ENCODE measurements at places on chromosomes 1 and 21.

GRCh38 chr1:113895098-113895497 lies 7.7 kb upstream of the BCL2L15 start:
- no peak for DNase-seq

DNA sequence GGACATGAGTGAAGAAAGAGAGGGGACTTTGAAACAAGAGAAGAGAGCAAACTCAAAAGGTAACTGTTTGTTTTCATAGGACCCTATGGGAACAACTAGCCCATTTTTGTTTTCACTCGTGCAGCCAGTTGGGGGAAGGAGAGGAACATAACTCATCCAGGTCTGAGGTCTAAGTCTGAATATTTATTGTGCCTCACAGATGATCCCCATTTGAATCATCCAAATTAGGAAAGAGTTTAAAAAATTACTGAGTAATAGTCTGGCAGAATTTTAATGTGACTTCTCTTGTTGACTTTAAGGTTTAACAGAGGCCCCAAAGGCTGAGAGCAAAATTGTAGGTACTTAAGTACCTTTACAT lies 10.4 kb upstream of the TSPAN2 start:
- DNase-seq: peak; percentile 52

DNA sequence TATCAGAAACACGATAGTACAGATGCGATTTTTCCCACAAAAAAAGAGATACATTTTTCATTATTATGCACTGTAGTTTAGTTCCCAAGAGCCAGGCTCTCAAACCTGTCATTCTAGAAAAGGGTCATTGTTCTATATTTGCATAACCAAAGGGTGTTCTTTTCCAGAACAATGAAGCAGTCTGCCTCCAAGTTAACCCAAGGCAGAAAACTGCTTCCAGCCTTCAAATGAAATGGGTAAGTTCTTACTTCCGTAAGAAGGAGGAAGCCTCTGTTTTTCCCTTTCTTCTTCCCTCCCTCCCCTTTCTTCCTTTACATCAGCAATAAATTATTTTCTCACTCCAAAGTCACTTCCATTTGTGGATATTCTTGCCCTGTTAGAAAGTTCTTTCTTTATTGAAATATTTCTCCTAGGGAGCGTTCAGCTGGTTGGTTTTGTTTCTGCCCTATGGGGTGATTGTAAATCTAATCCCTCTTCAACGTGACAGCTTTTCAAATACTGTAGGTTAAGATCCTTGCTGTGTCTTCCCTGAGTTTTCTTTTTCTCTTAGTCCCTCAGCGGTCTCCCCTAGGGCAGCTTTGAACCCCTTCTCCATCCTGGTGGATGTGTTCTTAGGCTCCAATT lies 77.3 kb upstream of the PTGFRN start:
- DNase-seq: no peak

DNA sequence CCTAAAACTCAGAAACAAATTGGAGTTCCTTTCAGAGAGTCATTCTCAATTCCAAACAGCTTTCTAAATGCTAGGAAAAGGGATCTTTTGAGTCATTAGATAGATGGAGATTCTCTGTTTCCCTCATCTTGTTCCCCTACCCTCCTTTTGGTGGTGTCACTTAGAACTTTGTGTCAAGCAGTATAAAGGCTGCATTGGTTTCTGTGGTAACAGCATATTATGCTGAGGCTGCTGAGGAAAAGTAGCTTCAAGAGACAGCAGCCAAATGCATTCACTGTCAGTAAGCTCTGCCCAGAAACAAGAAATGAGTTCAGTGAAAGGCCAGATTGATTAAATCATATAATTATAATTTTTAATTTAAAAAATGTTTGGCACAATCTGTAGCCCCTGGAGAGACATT lies 144.1 kb downstream of the LRRC40 start:
- DNase-seq: no peak

DNA sequence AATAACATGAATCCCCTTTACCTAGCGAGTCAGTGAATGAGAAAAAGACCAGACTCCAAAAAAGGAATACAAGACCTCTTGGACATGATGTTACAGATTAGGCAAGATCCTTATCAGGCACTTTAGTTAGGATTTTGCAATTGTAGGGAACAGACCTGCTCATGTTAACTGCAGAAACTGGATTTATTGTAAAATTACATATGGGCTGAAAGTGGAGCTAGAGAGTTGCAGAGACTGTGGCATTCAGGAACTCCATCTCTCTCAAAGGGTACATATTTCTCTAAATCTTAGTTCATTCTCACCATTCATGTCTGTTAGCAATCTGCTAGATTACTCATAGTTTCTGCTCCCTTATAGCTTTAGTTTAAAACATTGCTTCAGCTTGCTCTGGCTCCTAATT lies 142.2 kb downstream of the PAPPA2 start:
- DNase-seq: no peak

DNA sequence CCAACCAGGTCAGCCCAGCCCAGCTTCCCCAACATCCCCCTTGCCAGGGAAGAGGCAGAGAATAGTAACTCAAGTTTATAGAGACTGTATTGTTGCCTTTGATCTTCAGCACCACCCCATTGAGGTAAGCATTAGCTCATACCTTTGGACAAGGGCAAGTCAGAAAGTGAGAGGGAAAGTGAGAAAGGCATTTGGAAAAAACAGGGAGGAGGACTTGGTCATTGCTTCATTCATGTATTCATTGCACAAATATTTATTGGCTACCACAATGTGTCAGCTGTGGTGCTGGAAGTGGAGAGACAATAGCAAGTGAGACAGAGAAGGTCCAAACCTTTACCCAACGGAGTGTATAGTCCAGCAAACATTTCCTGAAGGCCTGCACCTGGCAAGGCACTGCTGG lies 561.2 kb downstream of the KIF26B start:
- peak; percentile 90 for DNase-seq

GRCh38 chr1:1377540-1378205 lies 2.7 kb upstream of the AURKAIP1 start:
- no peak for DNase-seq

DNA sequence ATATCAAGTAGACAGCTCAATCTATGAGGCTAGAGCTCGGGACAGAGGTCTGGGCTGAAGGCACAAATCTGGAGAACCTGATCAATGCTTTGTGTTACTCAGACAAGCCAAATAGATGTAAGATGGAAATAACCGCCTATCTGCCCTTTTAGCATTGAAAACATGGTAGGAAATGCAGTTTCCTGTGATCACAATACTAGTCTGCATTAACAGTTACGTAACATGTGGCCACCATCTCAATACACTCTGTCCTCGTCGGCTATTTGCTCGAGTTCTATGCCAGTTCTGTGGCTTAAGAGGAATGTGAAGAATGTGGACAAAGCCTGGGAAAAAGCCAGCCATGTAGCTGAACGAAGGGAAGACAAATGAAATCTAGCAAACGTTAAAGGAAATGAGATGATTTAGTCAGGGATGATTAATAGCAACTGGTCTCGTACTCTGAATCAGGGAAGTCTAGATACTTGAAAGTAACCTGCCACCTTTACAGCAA lies 73.3 kb downstream of the HSF2BP start:
- peak; percentile 100 for DNase-seq

GRCh38 chr1:15540186-15540585 lies 13.5 kb downstream of the DNAJC16 start:
- no peak for DNase-seq

GRCh38 chr1:59143133-59143487 lies 153.8 kb upstream of the FGGY start:
- DNase-seq: peak; percentile 95

DNA sequence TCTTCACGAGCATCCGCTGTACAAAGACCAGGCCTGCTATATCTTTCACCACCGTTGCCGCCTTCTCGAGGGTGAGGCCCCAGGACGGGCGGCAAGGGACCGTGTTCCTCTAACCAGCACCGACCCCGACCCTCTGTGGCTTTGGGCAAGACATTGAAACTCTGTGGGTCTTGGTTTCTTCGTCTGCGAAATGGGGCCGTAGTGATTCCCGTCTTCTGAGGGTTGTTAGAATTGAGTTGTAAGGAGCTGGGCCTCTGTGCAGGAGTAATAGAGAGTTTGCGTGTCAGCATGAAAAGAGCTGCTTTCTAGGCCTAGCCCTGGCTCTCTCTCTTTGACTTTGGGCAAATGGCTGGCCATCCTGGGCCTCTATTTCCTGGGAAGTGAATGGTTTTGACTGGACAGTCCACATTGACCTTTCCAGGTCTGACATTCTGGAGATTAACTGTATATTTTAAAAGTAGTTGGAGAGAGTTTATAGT lies 591 bp downstream of the MRPL37 start:
- DNase-seq: peak; percentile 11

DNA sequence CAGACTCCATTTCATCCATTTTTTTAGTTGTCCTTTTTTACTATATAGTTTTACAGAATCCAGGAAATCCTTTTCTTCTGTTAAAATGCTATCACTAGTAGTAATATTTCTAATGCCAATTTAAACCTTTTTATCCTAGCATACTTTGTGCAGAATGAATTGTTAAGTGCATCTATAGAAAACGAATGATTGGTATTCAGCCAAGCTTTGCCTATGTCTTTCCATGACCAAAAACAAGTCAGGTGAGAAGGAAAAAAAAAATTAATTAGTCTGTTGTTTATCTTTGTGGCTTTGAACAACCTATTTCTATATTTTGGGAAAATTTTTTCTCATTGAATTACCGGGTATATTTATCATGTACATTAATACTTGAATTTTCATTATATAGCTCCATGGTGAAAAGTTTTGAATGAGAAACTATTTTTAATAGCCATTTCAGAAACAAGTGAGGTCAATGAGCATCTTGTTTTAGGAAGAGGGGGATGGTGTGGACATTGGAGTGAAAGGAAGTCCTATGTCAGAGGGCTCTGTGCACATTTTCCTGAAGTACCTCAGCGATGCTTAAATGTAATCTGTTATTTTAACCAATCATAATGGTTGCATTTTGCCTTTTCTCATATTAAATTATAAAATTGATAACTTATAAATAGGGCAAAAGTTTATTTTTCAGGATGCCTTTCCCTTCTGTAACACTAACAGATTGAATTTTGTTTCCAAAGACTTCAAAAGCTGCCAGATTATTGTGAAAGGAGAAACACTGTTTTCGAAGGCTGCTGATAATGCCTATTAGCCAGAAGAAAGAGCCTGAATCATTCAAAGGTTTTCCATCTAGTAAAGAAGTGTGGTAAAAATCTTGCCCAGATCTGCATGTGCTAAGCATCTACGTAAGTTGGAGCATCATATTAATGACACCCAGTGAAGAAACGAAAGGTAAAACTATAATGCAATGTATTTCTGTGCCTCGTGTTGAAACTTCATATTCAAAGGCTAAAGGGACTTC lies 73.8 kb upstream of the S1PR1 start:
- no peak for DNase-seq

GRCh38 chr1:161910604-161911003 lies 113.1 kb downstream of the OLFML2B start:
- peak; percentile 51 for DNase-seq

DNA sequence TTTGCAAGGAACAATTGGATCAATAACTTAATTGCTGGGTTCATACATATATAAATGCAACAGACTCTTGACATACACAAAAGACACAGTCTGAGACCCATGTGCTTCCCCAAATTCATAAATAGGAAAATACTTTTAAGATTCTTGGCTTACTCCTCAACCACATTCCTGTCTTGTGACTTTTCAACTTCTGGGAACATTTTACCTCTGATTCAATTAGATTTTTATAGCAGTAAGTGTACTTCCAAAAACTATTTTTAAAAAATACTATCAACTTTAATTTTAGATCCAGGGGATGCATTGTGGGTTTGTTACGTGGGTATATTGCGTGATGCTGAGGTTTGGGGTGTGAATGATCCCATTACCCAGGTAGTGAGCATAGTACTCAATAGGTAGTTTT lies 406.7 kb downstream of the RPS6KC1 start:
- DNase-seq: no peak

- peak; percentile 79 for DNase-seq
Measured at GRCh38 chr1:208161656-208162375, 82.4 kb downstream of the PLXNA2 start.

DNA sequence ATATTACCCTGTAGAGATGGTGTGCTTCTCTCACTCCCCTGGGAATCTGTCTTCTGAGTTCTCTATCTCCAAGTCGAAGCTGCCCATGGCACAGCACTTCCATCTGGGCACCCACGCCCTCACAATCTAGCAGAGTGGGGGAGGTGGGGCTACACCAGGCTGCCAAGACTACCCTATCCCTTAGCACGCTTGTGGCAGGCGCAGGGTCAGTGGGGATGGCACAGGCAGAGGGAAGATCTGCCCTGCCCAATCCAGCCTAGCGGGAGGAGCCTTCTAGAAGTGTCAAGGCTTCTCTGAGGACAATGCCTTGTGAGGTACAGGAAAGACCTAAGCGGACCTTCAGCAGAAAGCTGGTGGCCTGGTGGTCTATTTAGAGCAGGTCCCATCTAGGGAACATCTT lies 49.1 kb downstream of the DMAP1 start:
- no peak for DNase-seq

- no peak for DNase-seq
Measured at GRCh38 chr1:38997034-38997900, 6.2 kb downstream of the AKIRIN1 start.

GRCh38 chr21:44911384-44912157 lies 9.1 kb downstream of the ITGB2 start:
- DNase-seq: peak; percentile 44

DNA sequence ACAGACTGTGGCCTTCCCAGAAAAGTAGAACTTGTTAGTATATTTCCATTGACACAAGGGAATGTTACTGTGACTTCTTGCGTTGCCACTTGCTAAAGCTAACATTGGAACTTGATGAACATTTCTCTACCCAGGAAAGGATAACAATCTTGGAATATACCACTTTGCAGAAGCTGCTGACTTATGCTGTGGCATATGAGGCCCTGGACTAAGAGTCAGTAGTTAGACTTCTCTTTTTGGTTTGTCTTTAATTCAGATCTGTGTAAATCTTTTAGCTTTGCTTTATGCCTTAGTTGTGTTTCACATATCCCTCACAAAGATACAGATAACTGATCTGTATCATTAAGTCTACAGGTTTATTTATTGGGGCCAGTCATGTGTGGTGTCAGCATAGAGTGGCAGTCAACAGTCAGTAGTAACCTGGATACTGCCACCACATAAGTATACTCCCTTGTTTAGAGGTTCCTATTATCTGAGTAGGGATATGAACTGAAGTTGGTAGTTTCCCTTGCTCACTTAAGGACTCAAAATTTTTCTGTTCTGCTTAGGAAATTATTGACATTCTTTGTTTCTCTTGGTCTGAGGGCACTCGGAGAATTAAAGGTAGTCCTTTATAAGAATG lies 14.7 kb downstream of the RNF2 start:
- no peak for DNase-seq

DNA sequence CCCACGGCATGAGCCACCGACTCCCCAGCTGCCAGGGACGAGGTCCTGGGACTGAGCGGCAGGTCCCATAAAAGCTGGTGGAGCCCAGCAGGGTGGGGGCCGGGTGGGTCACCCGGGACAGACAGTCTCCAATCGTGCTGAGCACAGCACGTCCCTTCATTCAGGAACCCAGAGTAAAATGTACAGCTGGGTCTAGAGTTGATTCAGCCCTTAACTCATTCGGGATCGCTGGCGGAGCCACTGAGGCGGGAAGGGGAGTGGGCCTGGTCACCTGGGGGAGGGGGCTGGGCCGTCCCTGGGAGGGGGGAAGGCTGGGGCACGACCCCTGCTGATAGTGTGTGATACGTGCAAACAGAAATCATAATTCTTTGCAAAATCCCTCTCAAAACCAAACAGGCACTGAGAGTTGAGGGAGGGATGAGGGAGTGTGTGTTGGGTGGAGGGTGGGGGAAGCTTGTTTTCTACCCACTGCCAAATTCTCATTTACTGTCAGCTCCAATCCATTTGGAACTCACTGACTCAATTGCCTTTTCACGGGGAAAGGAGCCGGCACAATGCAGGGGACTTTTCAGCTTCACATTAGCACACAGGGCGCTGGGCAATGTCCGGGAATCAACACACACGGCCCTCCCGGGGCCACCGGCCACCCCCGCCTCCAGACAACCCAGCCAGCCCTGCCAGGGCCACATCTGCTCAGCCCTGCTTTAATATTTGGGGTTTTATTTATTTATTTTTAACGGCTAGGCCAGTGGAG lies 13.8 kb downstream of the CASZ1 start:
- no peak for DNase-seq

Measured in LHCN-M2 (cell line).